ENCODE measurements at places on chromosomes 11 and 22.

GRCh38 chr11:125376856-125377255 lies 119.2 kb downstream of the FEZ1 start:
- no peak for DNase-seq

DNA sequence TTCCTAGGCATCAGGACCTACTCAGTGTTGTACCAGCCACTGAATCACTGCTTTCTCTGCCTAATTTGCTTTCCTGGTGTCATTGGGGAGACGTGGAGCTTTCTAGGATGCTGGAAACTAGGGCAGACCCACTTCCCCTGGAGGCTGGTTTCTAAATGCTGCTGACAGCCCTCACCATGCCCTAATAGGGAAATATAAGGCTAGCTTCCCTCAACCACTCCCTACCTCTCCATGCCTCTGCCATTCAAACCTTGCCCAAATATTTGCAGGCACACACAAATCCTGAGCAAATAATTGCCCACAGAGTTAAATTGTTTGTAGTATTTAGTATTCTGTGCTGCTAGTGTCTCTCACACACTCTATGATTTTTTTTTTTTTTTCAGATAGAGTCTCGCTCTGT lies 310.2 kb downstream of the DDX10 start:
- DNase-seq = no peak

GRCh38 chr11:73564903-73565302 lies 33.0 kb downstream of the FAM168A start:
- DNase-seq = no peak

DNA sequence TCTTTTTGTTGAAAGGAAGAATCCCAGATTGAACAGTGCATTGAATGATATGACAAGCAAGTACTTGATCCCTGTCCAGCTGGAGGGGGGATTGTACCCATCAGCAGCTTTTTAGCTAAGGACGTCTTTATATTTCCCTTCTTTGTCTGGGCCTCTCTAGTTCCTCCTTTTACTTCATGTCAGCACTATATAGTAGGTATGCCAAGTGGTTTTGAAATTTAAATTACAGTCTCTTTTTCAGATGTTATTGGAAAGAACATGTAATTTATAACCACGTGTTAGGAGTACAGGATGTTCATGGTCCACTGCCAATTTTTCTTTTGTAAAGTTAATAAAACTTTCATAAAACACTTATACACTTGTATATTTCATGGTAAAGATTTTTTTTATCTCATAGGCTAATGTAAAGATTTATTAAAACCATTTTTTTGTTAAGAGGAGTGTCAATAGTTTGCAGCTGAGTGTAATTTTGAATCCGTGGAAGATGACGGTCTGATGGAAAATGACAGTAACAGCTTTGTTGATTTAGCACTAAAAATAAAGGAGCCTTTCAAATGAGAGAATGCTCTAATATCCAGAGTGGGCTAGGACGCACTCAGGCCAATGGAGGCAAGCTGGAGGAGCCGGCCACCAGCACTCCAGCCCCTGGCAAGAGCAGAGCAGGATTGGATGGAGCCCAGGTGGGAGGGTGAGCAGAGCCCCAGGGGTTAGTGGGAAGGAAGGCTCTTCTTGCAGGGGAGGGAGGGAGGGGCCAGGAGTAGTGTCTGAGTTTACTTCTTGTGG lies 488.3 kb downstream of the INSC start:
- no peak for DNase-seq

GRCh38 chr11:91170711-91171110 lies 947.9 kb upstream of the CHORDC1 start:
- DNase-seq = no peak

Data from GOT3 (cell line).